ENCODE measurements at places on chromosomes 3 and 15.

DNA sequence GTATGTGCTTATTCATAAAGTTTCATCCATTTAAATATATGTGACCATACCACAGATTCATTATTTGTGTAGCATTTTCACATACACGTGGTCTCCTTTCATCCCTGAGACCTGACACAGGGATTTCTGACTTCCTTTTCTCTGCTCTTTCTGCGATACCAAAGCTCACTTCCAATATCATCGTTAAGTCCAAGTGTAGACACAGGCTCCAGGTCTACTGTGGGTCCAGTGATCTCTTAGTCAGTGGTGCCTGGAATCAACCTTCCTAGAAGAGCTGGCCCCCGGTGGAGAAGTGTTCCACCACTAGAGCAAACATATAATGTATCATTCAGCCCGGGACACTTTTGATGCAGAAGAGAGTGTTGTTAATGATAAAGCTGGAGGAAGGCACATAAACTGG is 72.4 kb downstream of the LDHAL6B start:
- no peak for DNase-seq

GRCh38 chr3:186418671-186419145 is 56.7 kb upstream of the DGKG start:
- no peak for DNase-seq

GRCh38 chr15:62343397-62343796 is 178.3 kb upstream of the C2CD4B start:
- DNase-seq: no peak

DNA sequence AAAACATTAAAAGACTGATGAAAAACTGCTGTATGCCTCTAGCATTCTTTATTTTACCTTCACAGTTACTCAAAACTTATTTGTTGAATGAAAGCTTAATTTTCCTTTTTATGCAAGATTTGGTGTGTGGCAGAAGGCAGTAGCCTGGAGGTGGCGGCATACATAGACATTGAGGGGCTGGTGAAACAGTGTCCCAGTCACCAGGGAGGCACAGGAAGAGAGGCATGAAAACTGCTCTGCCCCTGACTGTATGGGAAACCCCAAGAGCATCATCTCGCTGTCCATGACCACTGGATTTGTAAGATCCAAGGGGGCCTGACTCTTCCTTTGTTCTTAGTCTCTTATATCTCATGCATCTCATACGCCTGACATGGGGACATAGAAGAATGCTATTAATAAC is 493.7 kb upstream of the GOLIM4 start:
- no peak for DNase-seq

- no peak for DNase-seq
Observed at GRCh38 chr3:12796171-12797123, at the start of gene CAND2. Gene CAND2, plus strand, starts transcription at chr3:12796680. Its CDS starts 41 bp downstream, at chr3:12796721.

DNA sequence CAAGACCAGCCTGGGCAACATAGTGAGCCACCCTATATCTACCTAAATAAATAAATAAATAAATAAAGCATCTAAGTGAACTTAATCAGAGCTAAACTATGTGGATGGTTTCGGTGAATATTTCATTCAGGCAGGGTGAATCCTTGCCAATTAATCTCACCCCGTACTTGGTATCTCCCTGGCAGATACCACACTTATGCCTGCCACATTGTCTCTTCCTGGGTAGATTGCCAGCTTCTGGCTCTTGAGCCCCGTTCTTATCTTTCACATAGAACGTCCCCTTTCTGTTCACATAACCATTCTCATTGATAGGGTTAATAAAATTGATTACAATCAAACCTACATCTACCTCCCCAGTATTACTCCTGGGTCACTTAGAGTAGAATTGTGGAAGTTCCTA is 7.0 kb downstream of the SNAP23 start:
- DNase-seq: no peak
